ENCODE measurements at places on chromosomes 1 and 21.

DNA sequence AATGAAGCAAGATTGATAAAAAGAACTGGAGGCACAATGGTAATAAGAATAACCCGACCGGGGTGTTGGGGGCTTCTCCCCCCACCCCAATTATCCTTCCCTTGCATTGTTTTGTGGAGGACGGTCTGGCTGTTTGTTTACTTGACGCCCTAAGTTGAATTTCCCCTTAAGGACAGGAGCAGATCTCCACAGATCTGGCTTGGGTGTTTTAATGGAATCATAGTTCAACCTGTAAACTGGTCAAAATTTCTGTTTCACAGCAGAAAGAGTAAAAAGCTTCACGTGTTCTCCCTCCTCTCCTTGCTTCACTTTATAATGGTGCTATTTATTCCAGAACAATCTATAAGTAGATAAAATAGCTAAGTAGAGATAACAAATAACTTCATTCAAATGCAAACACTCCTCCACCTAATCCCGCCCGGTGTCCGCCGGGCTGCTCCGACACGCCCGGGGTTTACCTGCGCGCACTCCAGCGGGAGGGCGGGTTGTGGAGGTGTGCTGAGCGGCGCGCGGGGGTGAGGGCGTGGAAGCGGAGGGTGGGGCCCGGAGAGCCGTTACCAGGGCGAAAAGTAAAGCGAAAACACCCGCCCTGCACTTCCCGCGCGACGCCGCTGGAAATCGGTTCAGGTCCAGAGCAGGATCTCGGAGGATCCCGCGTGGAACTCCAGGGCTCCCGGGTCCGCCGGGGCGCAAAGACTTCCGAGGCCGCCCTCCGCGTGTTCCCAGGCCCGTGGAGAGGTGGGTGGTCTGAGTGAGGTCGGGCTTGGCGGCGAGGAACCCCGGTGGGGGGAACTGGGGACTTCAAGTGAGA is 2.0 kb upstream of the ATF3 start:
- DNase-seq = no peak

- no peak for DNase-seq
These were observed 75.0 kb downstream of the OSBPL9 start for GRCh38 chr1:51691920-51692319.

GRCh38 chr1:36224537-36225282 is 467 bp downstream of the THRAP3 start:
- DNase-seq = peak; percentile 80

DNA sequence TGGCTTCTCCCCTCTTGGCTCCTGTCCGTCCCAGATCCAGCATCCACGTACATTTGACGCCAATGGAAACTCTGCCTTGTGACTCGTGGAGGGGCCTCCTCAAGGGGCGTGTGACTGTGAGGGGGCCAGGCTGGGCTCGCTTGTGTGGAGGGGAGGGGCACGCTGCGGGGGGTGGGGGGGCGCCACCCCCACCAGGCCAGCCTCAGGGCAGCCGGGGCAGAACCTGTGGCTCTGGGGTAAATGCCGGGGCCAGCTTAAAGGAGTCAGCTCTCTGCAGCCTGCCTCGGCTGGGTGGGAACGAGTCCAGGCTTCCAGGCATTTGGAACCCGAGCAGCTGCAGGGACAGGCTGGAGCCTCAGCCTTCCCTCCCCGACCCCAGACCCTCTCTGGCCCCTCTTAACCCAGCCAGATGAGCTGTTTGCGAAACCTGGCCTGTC is 94.1 kb downstream of the SIK1 start:
- DNase-seq = no peak

DNA sequence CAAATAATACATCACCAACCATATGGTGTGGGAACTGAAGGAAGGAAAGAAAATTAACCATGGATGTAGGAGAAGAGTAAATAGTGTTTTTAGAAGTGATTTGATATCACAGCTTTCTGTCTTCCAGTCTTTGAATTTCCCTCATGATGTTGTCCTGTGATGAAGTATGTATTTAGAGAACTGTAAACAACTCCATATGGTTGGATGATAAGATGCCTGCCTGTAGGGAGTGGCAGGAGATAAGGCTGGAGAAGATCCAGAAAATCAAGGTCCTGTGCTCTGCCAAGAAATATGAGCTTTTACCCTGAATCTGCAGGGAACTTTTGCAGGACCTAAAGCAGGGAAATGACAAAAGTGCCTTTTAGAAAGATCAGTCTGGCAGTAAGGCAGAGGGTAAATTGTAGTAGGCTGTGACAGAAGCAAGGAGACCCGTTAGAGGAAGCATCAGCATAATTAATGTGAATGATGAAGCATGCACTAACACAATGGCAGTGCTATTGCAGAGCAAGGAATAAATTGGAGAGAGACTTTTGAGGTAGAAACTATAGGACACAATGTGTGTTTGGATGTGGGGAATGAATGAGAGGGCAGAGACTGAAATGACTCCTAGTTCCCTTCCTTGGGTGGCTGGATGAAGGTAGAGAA is 21.9 kb downstream of the CEPT1 start:
- no peak for DNase-seq

DNA sequence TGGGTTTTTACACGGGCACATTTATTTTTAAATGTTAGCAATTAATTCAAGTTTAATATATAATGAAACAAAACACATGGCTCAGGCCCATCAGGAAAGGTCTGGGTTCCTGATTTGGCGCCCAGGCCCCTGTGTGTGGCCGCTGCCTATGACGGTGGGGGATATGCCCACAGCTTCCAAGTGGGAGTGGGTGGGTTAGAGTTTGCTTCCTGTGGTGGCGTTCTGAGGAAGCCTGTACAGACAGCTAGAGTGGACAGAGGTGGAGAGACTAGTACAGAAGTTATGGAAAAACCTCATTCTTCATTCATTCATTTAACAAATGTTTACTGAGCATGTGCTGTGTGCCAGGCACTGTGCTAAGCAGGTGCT is 22.4 kb upstream of the EPS8L3 start:
- DNase-seq = no peak

DNA sequence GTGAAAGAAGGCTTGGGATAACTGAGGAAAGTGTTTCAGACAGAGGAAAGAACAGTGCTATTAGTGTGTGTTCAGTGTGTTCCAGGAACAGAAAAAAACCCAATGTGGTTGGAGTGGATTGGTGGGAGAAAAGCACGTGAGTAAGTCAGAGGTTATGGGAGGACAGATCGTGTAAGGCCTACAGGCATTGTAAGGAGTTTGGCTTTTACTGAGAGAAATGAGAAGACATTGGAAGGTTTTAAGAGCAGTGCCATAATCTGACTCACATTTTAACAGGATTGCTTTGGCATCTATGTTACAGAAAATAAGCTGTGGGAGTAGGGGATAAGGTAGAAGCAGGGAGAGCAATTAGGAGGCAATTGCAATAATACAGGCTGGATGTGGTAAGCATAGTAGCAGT is 4.8 kb downstream of the ARPC5 start:
- peak; percentile 40 for DNase-seq

DNA sequence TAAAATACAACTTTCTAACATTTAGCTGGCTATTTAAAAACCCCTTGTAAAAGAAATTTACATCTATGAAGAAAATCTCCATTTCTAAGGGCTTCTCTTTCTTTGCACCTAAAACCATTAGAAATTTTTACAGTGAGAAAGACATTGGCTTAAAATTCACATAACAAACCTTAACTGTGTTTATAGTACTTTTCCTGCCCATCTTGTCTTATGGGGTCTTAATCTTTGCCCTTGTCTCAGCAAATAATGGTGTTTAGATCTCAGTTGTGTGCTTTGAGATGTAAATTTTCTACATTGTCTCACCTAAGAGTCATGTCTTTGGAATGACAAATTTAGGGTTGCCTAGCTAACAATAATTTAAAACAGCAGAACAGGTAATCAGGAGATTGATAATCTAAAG is 71.5 kb downstream of the DDAH1 start:
- no peak for DNase-seq

GRCh38 chr1:226596531-226597165 is 48.1 kb downstream of the STUM start:
- no peak for DNase-seq

DNA sequence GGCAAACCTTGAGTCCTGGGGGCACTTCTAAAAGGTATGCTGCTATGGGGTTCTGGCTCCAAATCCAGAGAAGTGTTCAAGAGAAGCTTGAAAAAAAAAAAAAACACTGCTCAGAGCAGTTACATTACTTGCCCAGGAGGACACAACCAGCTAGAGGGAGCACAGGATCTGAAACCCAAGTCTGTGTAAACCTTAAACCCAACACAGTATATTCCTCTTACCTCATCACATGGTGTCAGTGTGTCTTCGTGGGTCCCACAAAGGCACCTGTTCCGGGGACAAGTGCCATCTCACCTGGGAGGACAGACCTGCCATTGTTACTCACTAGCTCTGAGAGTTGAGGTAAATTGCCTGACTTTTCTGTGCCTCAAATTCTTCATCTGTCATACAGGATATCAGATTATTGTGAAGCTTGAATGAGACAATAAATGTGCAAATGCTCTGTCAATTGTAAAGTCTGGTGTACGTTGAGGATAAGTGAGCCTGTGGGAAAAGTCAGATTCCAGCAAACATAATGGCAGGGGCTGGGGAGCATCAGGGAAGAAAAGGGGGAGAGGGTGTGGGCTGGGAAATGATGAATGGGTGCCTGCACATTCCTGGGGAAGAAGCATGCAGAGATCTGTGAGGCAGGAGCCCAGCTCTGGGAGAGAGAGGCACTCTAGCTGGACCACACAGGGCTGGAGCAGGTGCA is 170.4 kb upstream of the ZC3H12A start:
- no peak for DNase-seq

DNA sequence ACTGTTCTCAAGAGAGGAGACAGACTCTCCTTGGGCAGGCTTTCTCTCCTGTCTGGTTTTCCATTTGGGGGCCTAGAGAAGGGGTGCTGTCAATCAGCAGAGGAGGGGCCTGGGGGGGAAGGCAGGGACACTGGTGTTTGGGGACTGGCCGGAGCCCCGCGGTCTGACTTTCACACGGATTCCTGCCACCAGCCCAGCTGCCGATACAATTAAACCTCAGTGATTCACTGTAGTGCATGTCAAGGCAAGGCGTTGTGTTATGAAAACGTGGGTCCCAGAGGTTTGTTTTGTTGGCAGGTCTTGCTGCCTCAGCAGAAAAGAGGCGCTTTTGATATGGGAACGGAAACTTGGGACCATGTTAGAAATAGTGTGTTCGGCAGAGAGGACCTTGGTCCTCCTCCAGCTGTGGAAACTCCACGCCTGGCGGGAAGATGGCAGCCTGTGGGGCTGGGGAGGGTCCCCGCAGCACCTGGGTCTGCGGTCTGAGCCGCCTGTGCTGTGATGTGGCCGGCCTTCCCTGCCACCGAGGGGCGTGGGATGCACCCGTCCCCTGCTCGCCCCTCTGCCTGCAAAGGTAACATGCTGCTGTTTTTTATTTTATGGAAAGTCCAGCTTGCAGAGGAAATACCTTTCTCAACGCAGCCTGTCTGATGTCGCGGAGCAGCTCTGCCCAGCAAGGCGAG is 47.6 kb downstream of the SPSB1 start:
- DNase-seq = peak; percentile 31

DNA sequence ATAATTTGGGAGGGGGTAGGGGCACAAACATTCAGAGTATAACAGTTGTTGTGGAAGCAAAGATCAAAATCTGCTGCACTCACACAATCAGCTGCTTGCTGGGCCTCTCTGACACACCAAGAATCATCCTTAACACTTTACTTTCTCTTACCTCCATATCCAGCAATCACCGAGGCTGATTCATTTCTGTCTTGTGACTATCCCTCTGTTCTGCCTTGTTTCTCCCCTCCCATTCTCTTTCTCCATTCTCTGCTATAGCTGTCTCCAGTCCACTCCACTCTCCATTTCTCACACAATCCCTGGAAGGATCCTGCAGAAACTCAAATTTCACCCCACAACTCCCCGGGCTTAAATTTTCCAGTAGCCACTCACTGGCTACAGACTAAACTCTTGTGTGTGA is 91.8 kb upstream of the NGF start:
- DNase-seq = peak; percentile 27

- DNase-seq = no peak
These were observed 29.9 kb downstream of the MAP10 start for GRCh38 chr1:232835166-232835565.

- no peak for DNase-seq
These were observed 18.7 kb downstream of the ETV3 start for GRCh38 chr1:157119448-157119847.

- no peak for DNase-seq
These were observed 19.0 kb upstream of the MGST3 start for GRCh38 chr1:165612062-165612461.

DNA sequence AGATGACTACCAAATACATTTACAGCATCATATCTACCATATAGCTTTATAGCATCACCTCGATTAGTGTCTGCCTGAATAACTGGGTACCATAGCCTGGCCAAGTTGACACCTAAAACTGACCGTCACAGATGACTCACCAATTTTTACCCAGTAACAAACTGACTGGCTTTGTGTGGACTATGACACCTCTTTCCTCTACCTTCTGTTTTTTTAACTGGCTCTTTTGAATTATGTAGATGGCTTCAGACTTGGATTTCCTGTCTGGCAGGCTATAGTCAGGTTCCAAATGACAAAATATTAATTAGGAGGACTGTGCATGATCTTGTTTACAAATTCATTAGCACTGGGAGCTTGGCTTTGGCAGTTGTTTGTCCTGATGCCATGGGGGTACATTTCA is 360.3 kb downstream of the TGFB2 start:
- DNase-seq = peak; percentile 52

DNA sequence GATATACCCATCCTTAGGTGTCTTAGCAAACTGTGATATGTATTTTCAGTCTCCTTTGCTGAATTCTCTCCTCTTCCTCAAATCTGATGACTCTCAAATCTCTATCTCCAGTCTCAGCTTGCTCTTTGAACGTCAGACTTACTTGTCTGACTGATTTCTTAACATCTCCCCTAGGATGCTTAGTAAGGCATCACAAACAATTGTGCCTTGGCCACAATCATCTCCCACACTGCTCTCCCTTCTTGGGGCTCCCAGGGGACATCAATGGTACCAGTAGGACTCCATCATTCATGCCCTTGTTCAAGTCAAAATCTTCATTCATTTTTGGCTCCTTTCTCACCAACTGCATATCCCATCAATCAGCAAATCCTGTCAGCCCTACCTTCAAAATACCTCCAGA is 42.0 kb downstream of the GNG12 start:
- DNase-seq = no peak

DNA sequence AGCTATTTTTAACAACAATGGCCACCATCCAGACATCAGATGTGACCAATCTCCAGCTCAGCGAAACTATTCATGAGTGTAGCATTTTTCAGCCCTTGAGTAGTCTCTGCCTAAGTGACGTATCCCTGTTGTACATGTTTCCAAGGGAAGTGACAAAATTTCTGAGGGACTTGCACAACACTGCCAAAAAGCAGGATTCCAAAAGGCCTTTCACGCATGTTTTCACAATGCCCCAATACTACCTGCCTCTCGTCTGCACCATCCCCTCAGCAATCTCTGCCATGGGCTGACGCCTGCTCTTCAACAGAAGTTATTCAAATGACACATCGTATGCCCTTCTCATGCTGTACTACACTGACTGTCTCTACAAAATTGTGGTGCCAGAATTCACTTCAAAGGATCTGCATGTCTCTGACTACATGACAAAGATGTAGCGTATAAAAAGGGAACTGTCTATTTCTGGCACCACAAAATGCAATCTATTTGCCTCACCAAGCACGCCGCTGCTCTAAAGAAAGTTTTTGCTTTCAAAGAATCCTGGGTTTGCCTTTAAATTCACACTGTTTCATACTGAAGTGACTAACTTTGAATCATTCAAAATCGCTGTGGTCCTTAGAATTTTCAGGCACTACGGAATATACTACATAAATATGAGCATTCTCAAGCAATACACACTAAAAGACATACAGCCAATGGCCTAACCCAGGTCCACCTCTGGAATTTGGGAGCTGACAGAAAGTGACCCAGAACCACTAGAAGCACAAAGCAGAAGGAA is 32.9 kb downstream of the JAK1 start:
- peak; percentile 97 for DNase-seq

Data from astrocyte (in vitro differentiated cells and primary cell).